Right ventricle myocardium inferior (tissue), 1 donor: ENCODE measurements at places on chromosomes 6 and 20.
A peak's percentile ranks its signal among the peaks of the same experiment; 100 is the strongest.

DNA sequence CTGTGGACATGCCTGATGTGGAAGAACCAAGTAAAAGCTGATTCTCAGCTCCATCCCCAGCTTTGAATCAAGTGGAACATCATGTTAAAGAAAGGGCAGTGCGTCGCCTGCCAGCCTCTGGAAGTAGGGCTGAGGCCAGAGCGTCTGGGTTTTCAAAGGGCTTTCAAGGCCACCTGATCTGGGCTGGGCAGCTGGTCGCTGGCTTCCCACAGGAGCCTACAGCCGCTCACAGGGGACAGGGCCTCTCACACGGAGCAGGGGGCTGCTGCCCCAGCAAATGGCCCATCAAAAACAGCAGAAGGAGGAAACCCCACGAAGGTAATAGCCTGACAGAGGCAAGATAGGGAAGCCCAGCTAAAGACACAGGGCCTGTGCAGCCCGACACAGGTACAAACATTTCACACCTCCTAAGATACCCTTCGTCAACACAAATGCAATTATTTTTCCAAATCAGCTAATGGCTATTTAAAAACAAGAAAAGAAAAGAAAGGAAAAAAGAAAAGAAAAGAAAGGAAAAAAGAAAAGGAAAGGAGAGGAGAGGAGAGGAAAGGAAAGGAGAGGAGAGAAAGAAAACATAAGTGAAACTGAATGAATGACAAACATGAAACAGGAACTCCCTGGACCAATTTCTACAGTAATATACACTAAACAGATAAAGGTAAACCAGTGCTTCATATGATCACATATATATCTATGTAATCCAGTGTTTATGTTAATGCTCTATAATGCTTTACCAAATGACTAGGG is 24.8 kb downstream of the RRBP1 start:
- peak; percentile 59 for DNase-seq

DNA sequence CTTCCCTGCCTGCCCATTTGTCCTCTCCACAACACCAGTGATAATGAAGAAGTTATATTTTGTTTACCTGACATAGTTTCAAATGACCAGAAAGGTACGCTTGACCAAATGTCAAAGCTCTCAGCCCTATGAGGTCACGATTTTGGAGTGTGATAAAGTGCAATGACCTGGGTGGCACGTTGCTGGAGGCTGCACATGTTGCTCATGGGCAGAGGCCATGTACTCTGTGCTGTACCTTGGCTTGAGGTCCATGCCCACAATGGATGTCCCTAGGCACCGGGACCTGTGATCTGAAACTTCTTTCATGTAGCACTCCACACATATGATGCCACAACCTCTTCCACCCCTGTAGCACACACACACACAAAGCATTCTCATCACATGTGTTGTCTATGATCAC is 164.0 kb upstream of the HEY2 start:
- no peak for DNase-seq

DNA sequence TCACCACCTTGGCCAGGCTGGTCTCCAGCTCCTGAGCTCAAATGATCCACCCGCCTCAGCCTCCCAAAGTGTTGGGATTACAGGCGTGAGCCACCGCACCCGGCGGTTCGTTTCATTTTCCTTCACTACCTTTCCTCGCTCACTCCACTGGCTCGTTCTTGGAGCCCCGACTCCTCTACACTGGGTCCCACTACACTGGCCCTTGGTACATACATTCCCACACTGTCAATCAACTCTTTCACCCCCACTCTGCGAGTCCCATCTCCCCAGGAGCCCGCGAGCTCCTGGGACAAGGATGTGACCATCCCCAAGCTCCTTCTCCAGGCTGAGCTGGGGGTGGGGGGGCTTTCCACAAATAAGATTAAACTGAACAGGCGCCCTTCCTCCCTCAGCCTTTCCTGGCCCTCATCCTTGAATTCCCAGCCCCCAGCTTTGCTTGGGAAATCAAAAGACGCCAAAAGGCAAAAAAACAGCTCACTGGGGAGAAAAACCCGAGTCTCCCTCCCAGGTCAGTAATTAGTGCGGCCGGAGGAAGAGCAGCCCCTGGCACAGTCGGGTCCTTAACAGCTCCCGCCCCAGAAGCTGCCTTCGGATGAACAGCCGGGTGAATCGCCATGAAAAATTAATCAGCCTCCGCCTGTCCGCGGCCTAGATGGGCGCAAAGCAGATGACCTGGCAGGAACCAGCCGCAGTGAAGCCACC is 42.8 kb upstream of the LY86 start:
- DNase-seq: no peak

- peak; percentile 80 for DNase-seq
Observed at GRCh38 chr6:6317825-6318733, 2.4 kb downstream of the F13A1 start.

GRCh38 chr6:88919032-88919431 is 44.4 kb downstream of the RNGTT start:
- no peak for DNase-seq

- no peak for DNase-seq
Observed at GRCh38 chr6:4964675-4965561, 38.9 kb downstream of the RPP40 start.
